ENCODE measurements at places on chromosomes 5 and 9.

- DNase-seq, result no peak
These were observed 257.4 kb downstream of the TRIM36 start for GRCh38 chr5:114912189-114912920.

- no peak for DNase-seq
These were observed 15.8 kb downstream of the ISL1 start for GRCh38 chr5:51398875-51399642.

DNA sequence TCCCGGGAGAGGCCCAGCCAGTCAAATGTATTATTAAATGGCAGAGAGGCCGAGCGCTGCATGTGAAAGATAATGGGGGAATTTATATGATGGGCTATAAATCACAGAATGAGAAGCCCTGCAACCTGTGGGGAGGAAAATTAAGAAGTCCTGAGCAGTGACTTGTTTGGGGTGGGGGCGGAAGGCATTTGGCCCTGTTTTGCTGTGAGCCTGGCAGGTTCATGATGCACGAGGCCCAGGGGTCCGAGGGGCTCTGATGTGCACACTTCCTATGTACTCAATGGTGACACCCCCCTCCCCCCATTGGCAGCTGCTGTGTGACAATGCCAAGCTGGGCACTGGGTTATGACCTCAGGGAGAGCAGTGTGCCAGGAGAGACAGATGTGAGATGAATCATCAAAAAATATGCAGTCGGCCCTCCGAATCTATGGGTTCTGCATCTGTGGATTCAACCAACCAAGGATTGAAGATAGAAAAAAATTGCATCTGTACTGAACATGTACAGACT, 13.7 kb upstream of the DAB2IP start:
- DNase-seq, result no peak

- no peak for DNase-seq
These were observed 34.7 kb downstream of the LPCAT1 start for GRCh38 chr5:1488882-1489680.

DNA sequence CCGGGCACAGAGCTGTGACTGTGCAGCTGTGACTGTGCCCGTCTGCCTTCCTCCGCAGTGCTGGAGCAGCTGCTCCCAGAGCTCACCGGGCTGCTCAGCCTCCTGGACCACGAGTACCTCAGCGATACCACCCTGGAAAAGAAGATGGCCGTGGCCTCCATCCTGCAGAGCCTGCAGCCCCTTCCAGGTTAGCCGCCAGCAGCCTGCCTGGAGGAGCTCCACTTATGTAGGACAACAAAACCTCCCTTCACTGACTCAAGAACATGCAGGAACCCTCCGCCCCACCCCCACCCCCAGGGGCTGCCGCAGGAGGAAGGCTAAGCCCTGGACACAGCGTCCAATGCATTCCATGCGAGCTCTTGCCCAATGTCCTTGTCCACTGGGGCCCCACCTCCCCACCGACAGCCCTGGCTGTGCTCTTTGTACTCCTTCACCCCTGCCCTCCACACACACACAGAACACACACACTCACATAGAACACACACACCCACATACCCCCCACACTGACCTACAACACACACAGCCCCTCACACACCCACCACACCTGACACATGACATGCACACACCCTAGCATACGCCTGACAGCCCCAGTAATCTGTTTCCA, 27.9 kb downstream of the AFAP1L1 start:
- no peak for DNase-seq
